Common myeloid progenitor, CD34-positive (primary cell): ENCODE measurements at places on chromosomes 5 and 9.
A peak's percentile ranks its signal among the peaks of the same experiment; 100 is the strongest.

DNA sequence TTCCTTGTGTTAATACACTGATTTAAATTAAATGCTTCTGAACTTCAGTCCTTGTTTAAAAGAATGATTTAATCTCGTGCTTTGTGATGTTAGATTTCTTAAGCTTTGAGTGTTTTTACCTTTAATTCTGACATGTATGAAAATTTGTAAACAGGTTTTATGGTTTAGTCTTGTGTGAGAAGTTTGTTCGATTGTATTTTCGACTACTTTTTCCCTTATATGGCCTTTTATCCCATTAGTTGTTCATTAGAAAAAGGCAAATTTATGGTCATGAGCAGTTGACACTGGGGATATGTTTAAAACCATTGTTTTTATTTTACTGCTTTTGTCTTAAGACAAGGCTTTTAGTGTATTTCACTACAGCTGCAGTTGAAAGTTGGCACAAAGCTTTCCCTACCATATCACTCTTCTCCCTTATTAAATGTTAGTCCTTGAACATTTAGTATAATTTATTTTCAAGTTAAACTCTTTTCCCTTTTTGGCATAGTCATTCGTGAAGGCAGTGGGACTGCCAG is 3.3 kb downstream of the UBE2R2 start:
- H3K4me3 ChIP-seq: no peak overlapping the region
- DNase-seq: no peak
- no peaks in the 10 kb centered on the region for H3K27me3 ChIP-seq
- no peaks in the 10 kb centered on the region for H3K36me3 ChIP-seq
- no peak overlapping the region for H3K27ac ChIP-seq
- peaks cover 39% of the 10 kb centered on the region for H3K4me1 ChIP-seq

DNA sequence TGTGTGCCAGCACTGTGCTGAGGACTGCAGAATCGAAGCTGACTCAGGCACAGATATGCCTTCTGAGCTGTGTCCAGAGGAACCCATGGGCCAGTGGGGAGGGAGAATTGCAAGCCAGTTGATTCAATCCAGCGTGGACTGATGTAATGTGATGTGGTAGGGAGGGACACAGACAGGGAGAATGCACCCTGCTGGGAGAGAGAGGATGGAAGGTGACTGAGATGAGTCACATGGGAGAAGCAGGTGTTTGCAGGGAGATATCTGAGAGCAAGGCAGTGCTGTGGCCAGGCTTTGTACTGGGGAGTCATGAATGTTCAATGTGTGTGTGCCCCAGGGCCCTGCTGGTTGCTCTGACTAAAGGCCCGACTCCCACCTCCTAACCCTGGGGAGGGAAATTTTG is 75.7 kb downstream of the IRX1 start:
- H3K36me3 ChIP-seq: no peaks in the 10 kb centered on the region
- no peaks in the 10 kb centered on the region for H3K4me1 ChIP-seq
- H3K27ac ChIP-seq: no peak overlapping the region
- no peak overlapping the region for H3K4me3 ChIP-seq
- H3K27me3 ChIP-seq: no peaks in the 10 kb centered on the region

DNA sequence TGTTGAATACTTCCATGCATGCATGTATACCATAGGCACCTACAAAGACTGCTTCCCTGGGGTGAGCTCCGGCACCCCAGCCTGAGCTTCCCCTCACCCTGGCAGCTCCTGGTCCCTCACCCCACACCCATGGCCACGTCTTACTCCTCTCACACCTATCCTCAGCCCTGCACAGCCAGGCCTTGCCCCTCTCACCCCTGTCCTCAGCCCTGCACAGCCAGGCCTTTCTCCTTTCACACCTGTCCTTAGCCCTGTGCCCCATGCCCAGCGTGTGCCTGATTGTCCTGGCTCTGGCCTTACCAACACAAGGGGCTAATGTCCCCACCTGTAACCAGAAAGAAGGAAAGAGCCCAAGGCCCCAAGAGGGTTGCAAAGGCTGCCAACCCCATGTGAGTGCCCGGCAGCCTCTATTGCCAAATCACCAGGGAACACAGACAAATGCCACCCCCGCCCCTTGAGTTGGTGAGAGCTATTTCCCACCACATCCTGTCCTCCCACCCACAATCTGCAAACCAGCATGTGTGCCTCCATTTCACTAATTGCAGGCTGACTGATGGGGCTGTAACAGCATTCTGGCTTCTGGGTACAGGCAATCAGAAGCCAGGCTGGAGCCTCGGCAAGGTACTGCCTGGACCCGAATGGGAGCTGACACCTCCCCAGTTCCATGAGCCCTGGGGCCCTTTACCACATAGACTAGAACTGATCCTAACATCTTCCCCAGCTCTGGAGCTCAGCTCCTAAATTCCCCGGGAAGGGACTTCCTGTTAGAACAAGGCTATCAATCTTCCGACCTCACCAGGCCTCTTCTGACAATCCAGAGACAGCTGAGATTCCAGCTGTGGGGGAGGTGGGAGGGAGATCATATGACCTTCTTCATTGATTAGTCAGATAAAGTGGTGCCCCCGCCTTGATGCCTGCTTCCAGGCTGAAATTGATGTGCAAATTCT is 78.2 kb downstream of the FAM114A2 start:
- H3K4me3 ChIP-seq: no peak overlapping the region
- DNase-seq: peak; percentile 81
- H3K27me3 ChIP-seq: no peaks in the 10 kb centered on the region

DNA sequence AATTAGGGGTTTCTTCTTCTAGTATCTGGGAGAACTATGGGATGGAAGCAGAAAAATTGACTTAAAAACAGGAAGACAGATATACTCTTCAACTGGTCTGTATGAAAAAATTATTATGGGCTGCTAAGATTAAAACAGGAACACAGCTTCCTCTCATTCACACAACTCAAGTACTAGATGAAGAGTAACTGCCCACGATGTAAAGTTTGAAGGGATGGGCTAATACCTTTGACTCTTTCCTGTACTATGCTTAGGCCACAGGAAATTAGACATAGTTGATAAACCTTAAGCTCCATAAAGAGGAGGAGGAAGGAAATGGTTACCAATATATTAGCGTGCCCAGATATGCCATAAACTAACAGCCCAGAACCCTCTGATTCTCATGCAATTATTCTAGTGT is 88.6 kb downstream of the ANKRD31 start:
- DNase-seq: no peak
- no peak overlapping the region for H3K4me3 ChIP-seq
- no peaks in the 10 kb centered on the region for H3K36me3 ChIP-seq
- H3K4me1 ChIP-seq: peaks cover 33% of the 10 kb centered on the region
- H3K27ac ChIP-seq: peak overlapping the region; percentile 16

DNA sequence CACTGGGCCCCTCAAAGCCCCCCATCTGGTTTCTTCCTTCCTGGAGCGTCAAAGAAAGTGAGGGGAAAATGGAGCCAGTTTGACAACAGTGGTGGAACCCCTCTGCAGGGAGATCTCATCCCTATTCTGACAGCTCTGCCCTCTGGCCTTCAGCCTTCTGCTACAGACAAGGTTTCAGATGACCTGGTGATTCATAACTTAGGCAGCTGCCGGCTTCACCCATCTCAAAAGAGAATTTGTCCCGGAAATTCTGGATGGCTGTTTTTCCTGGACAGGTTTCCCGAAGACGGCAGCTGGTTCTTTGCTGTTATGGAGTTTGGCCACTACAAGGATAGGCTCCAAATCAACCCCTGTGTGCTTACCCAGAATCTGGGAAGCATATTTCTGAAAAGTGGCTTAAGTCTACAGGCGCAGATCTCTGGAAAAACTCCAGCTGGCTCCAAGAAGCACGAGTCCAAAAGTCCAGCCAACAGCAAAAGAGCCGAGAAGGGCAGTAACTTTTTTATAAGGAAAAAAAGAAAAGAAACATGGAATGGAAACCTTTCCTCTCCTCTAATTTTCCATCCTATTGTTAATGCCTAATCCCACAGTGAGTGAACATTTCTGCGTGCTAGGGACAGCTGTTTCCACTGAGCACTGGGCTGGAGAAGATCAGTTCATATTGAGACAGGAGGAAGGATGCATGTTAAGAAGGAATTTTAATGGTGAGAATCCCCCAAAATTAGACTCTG is 54.5 kb downstream of the ZNF366 start:
- H3K27me3 ChIP-seq: no peaks in the 10 kb centered on the region
- no peak overlapping the region for H3K27ac ChIP-seq
- no peaks in the 10 kb centered on the region for H3K36me3 ChIP-seq
- H3K4me3 ChIP-seq: no peak overlapping the region
- DNase-seq: no peak
- peaks cover 10% of the 10 kb centered on the region for H3K4me1 ChIP-seq

- no peaks in the 10 kb centered on the region for H3K36me3 ChIP-seq
- H3K4me1 ChIP-seq: no peaks in the 10 kb centered on the region
- DNase-seq: no peak
- peaks cover 5% of the 10 kb centered on the region for H3K27me3 ChIP-seq
- H3K27ac ChIP-seq: no peak overlapping the region
Observed at GRCh38 chr5:137332296-137332695, 166.8 kb downstream of the SPOCK1 start.

GRCh38 chr5:170722316-170722715 is 61.2 kb upstream of the GABRP start:
- DNase-seq: no peak
- no peak overlapping the region for H3K4me3 ChIP-seq
- H3K36me3 ChIP-seq: no peaks in the 10 kb centered on the region
- peaks cover 14% of the 10 kb centered on the region for H3K27me3 ChIP-seq

- no peak overlapping the region for H3K27ac ChIP-seq
- no peak for DNase-seq
- no peak overlapping the region for H3K4me3 ChIP-seq
- H3K36me3 ChIP-seq: no peaks in the 10 kb centered on the region
- no peaks in the 10 kb centered on the region for H3K4me1 ChIP-seq
Observed at GRCh38 chr5:161278739-161279660, 267.5 kb downstream of the GABRB2 start.

- no peaks in the 10 kb centered on the region for H3K27me3 ChIP-seq
- peaks cover 42% of the 10 kb centered on the region for H3K4me1 ChIP-seq
- H3K27ac ChIP-seq: no peak overlapping the region
- H3K36me3 ChIP-seq: no peaks in the 10 kb centered on the region
- DNase-seq: peak; percentile 69
Observed at GRCh38 chr9:124551472-124552272, 44.5 kb upstream of the NR5A1 start.
